ENCODE measurements at places on chromosomes 6 and 20.

GRCh38 chr20:18042229-18042628 is 15.5 kb downstream of the OVOL2 start:
- H3K4me1 ChIP-seq: no peaks in the 10 kb centered on the region
- DNase-seq: no peak
- no peaks in the 10 kb centered on the region for H3K36me3 ChIP-seq

DNA sequence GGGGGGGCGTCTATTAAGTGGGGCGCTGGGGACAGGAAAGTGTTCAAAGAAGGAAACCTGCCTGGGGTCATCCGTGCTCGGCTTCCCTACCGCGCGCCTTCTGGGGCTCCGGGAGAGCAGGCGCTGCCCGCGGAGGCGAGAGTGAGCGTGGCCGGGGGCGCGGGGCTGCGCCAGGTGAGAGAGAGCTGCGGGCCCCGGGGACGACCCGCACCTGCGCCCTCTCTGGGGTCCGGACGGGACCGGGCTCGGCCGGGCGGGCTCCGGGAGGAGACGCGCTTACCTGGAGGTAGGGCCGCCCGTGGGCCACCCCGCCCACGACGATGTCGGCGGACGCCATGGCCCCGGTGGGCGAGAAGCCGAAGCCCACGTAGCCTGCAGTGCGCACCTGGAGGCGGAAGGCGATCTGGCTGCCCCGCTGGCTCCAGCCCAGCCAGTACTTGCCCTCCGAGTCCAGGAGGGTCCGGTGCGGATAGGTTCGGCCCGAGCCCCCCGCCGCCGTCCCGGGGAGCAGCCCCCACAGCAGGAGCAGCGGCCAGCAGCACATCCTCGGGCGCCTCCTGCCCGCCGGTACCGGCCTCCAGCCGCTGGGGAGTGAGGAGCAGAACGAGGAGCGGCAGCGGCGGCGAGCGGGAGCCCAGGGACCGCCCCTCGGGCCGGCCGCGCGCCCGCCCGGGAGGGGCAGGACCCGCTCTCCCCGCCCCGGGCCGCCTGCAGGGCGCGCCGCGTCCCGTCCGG is at the start of gene MOXD1:
MOXD1 (minus strand) TSS at position 593 of the 735 bp plus-strand sequence; CDS start at position 544, 49 bp downstream.
- peaks cover 10% of the 10 kb centered on the region for H3K27me3 ChIP-seq
- H3K27ac ChIP-seq: peak within 1 kb of the TSS; percentile 43
- no peaks in the 10 kb centered on the region for H3K4me1 ChIP-seq
- H3K4me3 ChIP-seq: peak within 1 kb of the TSS; percentile 50
- DNase-seq: peak; percentile 63

DNA sequence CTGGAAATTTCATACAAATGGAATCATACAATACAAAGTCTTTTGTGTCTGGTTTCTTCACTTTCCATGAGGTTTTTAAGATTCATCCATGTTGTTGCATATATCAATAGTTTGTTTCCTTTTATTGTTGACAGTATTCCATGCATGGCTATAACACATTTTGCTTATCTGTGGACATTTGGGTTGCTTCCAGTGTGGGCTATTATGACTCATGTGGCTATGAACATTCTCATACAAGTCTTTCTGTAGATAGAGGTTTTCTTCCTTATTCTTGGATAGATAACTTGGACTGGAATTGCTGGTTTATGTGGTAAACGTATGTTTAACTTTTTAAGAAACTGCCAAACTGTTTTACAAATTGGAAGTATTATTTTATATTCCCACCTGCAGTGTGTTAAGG is 30.0 kb upstream of the KIF6 start:
- H3K4me3 ChIP-seq: no peak overlapping the region
- DNase-seq: no peak
- no peaks in the 10 kb centered on the region for H3K27me3 ChIP-seq

GRCh38 chr6:89243331-89243629 is 26.1 kb upstream of the GABRR1 start:
- H3K4me3 ChIP-seq: no peak overlapping the region
- no peak overlapping the region for H3K27ac ChIP-seq

DNA sequence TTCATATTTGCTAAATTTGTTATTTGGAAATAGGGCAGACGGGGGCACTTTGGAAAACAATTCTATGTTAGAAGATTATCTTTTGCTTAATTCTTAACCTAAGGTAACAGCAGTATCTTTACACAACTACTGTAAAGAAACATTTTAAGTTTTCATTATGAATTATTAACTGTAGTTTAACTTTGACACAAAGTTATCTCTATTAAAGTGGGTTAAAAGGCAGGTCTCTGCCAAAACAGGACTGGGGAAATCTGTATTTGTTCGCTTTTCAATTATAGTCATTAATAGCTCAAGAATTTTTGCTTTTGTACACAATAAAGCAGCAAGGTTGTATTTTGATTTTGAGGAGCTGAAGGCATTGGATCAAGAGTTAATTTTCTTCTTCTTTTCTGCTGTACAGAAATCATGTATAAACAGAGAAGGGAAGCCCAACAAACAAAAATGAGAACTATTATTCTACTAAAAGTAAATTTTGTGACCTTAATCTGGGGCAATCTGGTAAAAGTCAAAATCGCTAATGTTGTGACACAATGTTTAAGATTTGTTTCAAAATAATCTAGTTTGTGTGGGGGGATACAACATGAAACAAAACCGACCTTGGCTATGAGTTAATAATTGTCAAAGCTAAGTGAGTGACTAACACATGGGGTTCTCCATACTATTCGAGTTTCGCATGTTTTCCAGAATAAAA is 2.9 kb downstream of the STAU1 start:
- H3K27ac ChIP-seq: no peak overlapping the region
- no peaks in the 10 kb centered on the region for H3K27me3 ChIP-seq
- H3K4me3 ChIP-seq: no peak overlapping the region
- H3K4me1 ChIP-seq: no peaks in the 10 kb centered on the region
- no peak for DNase-seq
- no peaks in the 10 kb centered on the region for H3K36me3 ChIP-seq

- no peak for DNase-seq
- no peaks in the 10 kb centered on the region for H3K4me1 ChIP-seq
- H3K4me3 ChIP-seq: no peak overlapping the region
- no peaks in the 10 kb centered on the region for H3K27me3 ChIP-seq
Measured at GRCh38 chr6:139710556-139710955, 336.1 kb upstream of the CITED2 start.

GRCh38 chr20:52054123-52054522 is 137.5 kb downstream of the ZFP64 start:
- no peaks in the 10 kb centered on the region for H3K4me1 ChIP-seq
- H3K27me3 ChIP-seq: no peaks in the 10 kb centered on the region
- H3K27ac ChIP-seq: no peak overlapping the region
- H3K36me3 ChIP-seq: no peaks in the 10 kb centered on the region
- H3K4me3 ChIP-seq: no peak overlapping the region
